ENCODE measurements at places on chromosomes 4 and X.

GRCh38 chr4:177191586-177191985, 118.1 kb upstream of the NEIL3 start:
- DNase-seq: no peak

- DNase-seq: no peak
These were observed 871.7 kb downstream of the FAM133A start for GRCh38 chrX:94545722-94546121.

GRCh38 chrX:151177141-151178027, 1.0 kb downstream of the GPR50 start:
- no peak for DNase-seq

DNA sequence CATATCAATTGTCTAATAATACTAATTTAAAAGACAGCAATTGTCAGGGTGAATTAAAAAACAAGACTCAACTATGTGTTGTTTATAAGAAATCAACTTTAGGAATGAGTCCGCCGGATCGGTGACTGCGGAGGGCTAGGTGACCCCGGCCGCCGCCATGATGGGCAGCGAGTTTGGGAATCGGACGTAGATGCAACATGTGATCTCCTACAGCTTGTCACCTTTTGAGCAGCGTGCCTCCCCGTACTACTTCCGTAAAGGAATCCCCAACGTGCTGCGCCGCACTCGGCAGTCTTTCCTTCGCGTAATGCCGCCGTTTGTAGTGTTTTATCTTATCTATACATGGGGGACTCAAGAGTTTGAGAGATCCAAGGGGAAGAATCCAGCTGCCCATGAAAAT, 742.5 kb upstream of the PABPC4L start:
- no peak for DNase-seq

- no peak for DNase-seq
These were observed 813 bp downstream of the DIAPH2 start for GRCh38 chrX:96685210-96686099.
